Placental epithelial cell (primary cell): ENCODE measurements at places on chromosomes 6 and 20. TPM values are rescaled to one million over a fixed set of nuclear protein-coding genes. Genes with fewer than 3 reads are reported as not detected.

FAM217A gene
- not detected in 2 replicates for total RNA-seq

CNKSR3 gene
- total RNA-seq = 11.0 and 16.5 TPM in 2 replicates

TFAP2C gene
- 39.7 and 46.0 TPM in 2 replicates for total RNA-seq

GINS1 gene
- total RNA-seq = 5.1 and 7.7 TPM in 2 replicates

HFE gene
- 10.6 and 21.5 TPM in 2 replicates for total RNA-seq

ORC3 gene
- 23.9 and 27.1 TPM in 2 replicates for total RNA-seq

SULF2 gene
- total RNA-seq = 14.9 and 19.7 TPM in 2 replicates

HAO1 gene
- not detected in 2 replicates for total RNA-seq

VGLL2 gene
- total RNA-seq = not detected in 2 replicates

CLDN20 gene
- not detected in 2 replicates for total RNA-seq

CFAP206 gene
- 1.2 and 3.5 TPM in 2 replicates for total RNA-seq

TMC2 gene
- not detected in 2 replicates for total RNA-seq

ARFGEF2 gene
- 27.5 and 41.4 TPM in 2 replicates for total RNA-seq

NKX2-2 gene
- not detected in 2 replicates for total RNA-seq

ZNF451 gene
- 79.3 and 84.2 TPM in 2 replicates for total RNA-seq

ECHDC1 gene
- total RNA-seq = 43.6 and 73.2 TPM in 2 replicates

ENPP5 gene
- 1.2 and 2.5 TPM in 2 replicates for total RNA-seq

HLA-F gene
- 2.4 TPM in 2 replicates for total RNA-seq

PRSS16 gene
- total RNA-seq = 6.9 and 10.2 TPM in 2 replicates

BTBD9 gene
- 5.1 and 8.5 TPM in 2 replicates for total RNA-seq

NOX3 gene
- not detected in 2 replicates for total RNA-seq

BPIFB3 gene
- total RNA-seq = not detected in 2 replicates

CCM2L gene
- total RNA-seq = not detected in 2 replicates

ZNF334 gene
- total RNA-seq = 6.2 and 12.2 TPM in 2 replicates

HLA-DQB1 gene
- 0.22 TPM in 1 of 2 replicates, not detected in the other for total RNA-seq

SGK2 gene
- 0.11 and 2.7 TPM in 2 replicates for total RNA-seq

IL17A gene
- not detected in 2 replicates for total RNA-seq

SYNDIG1 gene
- total RNA-seq = not detected in 2 replicates

UBE3D gene
- 7.5 and 7.9 TPM in 2 replicates for total RNA-seq
